ENCODE measurements at places on chromosomes 1 and 21.

DNA sequence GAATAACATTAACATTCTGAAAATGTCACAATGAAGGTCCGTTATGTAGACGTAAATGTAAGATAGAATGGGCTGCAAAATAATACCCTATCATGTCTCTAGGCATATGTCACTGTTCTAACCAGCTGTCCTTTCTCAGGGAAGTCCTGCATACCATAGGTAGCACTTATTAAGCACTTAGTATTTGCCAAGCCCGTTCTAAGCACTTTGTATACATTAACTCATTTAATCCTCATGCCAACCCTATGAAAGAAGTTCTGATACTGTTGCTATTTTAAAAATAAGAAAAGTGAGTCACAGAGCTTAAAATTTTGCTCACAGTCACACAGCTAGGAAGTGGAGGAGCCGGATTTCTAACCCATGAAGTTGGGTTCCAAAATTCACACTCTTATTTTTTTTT, 15.7 kb downstream of the GAS5 start:
- DNase-seq, result no peak

GRCh38 chr1:92538413-92539061, 51.8 kb upstream of the GFI1 start:
- DNase-seq, result no peak

DNA sequence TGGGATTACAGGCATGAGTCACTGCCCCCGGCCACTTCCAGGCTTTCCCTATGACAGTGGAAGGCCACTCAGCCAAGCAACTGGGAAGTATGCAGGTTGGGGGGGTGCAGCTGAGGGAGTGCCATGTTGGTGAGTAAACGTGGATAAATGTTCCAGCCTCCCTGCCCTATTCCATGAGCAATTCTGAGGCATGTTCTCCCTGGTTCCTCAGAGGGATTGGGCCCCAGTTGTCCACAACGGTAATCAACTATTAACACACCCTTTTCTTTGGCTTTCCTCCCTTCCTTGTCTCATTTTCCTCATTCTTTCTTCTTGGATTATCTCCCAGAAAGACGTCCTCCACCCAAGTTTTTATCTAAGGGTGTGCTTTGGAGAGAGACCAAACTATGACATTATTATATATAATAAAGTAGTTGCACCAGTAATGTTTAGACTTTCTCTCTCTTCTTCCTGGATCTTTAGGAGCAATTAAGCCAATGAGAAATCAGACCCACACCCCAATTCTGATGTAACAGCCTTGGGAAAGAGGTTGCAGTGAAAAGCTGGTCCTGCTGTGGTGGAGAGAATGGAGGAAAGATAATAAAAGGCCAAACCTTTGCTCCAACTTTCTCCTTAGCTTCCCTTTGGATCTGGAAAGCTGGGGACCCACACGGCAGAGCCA, 6.8 kb upstream of the SLAMF9 start:
- DNase-seq, result no peak

DNA sequence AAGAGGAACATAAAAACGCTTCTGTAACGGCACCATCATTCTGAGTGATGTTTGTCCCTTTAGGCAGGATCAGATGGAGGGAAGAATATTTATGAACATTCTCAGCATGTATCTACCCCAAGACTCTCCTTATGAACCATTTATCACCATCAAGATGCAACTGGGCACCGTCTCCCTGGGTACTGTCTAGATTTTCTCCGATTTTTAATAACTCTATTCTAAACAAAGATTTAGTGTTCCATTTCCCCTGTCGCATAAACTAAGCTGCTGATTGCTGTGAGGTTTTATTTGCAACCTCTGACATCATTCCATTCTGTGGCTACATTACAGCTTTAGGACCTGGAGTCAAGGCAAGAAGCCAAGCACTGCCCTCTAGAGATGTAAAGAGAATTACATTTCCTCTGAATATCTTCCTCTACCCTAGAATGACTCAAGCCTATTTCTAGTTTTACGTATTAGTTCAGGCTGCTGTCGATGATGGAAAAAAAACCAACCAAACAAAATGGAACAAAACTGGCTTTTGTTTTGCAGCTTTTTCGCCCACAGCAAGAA, 130.1 kb upstream of the MAP1LC3C start:
- DNase-seq, result no peak

DNA sequence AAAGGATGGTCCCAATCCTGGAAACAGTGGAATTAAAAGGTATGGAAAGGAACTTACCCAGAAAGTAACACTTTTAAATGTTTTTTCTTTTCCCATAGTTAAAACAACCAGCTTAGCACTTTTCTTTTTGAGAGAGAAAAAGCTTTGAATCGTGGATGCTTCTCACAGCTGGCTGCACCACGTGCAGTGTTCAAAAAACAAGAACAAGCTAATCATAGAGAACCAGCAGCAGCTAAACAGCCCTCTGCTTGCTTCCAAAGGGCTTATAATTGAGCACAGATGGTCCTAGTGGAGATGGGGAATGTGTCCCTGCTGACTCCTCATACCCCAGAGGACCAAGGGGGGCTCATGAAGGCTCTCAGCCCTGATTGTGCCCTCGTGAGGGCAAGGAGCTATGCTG, 26.4 kb downstream of the UTP25 start:
- no peak for DNase-seq

- DNase-seq, result peak; percentile 84
Observed at GRCh38 chr1:32335790-32336590, at the start of gene MARCKSL1. MARCKSL1 (minus strand) TSS chr1:32336233; CDS start chr1:32336033, 200 bp downstream.

DNA sequence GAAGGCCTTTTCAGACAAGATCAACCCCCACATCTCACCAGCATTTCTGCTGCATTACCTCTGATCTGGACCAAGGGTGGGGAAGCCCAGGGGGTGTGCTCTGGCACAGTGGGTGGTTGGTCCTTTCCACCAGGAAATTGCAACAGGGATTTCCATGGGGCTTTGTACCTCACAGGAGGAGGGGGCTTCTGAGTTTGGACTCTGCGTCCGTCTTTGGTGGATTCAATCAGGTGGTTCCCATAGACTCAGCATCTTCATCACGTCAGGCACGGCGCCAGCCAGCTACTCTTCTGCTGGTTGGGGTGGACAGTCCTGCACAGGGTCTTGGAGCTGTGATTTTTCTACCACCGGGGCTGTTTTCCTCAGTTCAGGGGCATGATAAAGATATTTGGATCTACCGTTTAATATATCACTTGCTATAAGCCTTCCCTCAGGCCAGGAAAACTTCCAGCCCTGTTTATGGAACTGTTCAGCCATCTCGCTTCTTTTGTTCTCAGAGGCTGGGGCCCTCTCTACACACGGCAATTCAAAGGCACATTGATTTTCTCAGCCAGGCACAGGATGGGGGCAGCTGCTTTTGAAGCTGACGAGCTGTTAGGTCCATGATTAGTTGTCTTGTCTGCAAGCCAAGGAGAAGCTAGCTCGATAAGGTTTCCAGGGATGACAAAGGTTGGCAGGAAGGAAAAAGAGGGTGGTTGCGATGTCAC, 467.3 kb downstream of the CAMTA1 start:
- no peak for DNase-seq

DNA sequence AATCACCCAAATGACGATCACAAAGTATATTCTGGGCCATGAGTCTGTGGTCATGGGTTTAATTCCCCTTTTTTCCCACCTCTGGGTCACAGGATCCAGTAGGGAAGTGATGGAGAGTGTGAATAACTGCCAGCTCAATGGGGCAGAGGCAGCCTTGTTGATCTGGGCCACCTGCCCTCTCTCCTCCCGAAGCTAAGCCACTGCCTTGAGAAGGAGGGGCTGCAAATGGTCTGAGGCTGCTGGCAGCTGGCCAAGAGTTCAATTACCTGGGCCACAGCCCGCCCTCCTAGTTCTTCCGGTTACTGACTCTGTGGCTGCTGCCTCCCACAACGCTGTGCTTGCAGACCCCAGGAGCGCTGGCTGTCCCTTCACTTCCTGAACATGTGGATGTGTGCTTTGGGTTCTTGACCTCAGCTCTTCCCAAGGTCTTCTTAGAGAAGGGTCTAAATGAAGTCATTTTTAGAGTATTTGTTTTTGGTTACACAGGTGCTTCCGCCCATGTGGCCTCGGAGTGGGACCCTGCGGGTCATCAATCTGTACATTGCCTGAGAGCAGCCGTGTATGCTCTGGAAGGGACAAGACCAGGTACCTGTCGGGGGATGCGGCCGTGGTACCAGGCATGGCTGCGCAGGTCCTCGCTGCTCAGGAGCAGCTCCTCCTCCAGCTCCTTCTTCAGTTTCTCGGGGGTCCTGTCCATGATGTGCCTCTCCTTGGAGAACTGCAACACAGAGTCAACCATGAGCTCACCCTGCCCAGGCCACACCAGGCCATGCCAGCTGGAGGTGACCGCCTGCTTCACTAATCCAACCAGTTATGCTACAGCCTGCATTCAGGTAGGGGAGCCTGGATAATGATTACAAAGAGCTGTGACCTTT, 89.7 kb downstream of the BCAR3 start:
- DNase-seq, result no peak

DNA sequence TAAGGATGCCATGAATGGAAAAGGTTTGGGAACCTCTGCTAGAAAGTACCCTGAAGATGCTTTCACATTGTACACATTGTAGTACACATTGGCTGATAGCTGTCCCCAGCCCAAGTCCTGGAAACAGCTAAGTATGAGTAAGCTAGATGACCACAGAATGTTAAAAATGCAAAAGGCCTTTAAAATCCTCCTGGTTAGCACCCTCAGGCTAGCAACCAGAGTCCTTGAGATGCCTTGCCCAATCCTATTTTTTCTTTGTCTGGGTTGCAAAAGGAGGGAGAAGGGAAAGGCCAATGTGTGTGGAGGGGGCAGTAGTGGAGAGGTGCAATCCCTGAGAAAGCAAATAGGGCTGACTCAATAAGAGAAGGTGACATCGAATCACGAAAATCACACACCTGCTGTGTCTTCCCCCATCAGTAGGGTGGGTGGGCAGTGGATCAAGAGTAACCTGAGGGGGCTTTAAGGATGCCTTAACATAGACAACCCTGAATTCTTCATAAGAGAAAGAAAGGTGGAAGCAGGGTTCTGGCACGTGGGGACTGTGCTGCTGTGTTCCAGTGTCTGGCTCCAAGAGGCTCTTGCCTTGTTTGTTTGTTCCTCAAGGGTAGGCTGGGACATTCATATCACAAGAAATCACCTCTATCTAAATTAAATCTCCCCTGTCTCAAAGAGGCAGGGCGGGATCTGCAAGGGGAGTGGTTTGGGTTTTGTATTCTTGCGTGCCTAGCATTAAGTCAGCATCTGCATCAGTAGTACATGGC, 266.2 kb upstream of the PLXNA2 start:
- DNase-seq, result no peak

GRCh38 chr1:228194436-228194835, 13.4 kb upstream of the OBSCN start:
- DNase-seq, result no peak

GRCh38 chr1:162671664-162672410, 39.6 kb downstream of the DDR2 start:
- no peak for DNase-seq

GRCh38 chr1:37574834-37575480, 18.2 kb downstream of the DNALI1 start:
- no peak for DNase-seq

DNA sequence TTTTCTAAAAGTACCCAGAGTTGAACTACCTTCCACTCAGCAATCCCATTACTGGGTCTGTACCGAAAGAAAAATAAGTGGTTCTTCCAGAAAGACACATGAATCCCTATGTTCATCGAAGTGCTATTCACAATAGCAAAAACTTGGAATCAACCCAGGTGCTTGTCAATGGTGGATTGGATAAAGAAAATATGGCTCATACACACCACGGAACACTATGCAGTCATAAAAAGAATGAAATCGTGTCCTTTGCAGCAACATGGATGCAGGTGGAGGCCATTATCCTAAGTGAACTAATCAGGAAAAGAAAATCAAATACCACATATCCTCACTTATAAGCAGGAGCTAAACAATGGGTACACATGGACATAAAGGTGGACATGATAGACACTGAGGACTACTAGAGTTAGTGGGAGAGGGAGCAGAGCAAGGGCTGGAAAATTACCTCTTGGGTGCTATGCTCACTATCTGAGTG, 32.9 kb upstream of the JUN start:
- DNase-seq, result no peak

DNA sequence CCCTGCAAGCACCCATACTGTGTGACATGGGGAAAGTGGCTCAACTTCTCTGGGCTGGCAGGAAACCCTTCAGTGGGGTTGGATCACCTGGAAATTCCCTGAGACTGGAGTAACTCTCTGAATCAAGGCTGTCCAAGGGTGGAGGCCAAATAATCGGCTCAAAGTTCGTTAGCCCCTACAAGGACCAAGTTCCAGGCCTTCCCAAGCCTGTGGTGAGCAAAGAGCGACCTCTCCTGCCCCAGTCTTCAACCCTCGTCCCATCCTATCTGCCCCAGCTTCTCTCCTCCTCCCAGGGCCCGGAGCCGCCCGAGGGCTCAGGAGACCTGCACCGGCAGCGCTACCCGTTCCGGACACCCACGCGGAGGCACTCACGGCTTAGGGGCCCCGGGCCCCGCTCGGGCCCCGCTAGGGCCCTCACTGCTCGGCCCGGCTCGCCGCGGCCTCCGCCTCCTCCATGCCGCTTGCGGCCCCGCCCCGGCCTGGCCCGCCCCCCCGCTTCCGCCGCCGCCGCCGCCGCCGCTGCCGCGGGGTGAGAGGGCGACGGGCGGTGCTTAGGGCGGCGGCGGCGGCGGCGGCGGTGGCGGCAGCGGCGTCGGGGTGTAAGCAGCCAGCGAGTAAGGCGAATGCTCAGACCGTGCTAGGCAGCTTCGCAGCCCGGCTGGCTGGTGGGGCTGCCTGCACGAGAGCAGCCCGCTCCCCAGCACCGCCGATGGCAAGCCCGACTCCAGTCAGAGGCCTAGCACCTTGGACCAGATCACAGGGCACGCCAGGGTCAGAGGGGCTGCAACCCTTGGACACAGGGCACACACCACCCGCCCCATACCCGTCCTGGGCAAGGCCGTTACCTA, at the start of gene POMGNT1:
TSS of gene POMGNT1 (minus strand) at position 471 of the 848 bp plus-strand sequence. CDS start 613 bp downstream, outside the sequence.
- DNase-seq, result no peak

DNA sequence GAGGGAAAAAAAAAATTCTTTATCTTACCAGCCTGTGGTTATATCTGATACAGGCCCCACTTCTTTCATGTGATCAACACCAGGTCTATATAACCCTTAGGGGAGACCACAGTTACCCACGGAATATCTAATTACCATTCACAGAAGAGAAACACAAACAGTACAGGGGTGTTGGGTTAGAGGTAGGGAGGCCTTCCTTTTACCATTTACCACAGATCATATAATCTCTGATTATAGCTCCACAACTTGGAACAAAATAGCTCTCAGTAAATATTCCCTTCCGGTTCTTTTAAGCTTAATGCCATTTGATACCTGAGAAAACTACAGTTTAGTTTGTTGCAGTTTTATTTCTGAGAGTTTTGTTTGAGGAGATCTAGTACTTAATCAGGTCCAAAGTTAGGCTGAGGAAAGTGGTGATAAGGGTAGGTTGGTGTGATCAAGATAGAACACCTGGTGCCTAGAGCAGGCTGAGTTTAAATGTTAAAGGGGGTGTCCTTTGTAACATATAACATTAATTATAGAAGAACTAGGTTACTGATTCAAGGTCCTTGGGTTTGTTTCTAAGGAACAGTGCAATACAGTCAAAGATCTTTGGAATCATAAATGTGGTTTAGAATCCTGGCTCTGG, 14.1 kb downstream of the EPB41 start:
- DNase-seq, result no peak

All from nucleus accumbens (tissue), 56 donors.